ENCODE measurements at places on chromosomes 1 and 21.

GRCh38 chr1:184390889-184391288, 4.1 kb downstream of the C1orf21 start:
- no peak for DNase-seq

DNA sequence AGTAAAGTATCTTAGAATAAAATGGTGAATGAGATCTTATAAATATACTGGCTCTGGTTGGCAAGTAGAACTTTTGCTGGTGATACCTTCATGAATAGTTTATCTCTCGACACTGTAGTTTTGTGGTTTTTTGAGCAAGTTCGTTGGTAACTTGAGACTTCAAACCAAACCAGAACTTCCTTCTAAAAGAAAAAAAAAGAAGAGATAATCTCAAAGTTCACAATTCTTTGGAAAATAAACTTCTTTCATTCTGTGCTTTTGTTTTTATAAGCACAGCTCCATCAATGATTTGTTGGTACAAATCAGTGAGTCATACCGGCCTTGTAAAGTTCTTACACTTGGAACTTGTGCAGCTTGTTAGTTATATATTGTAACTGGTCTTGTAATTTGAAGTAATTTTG, 2.3 kb downstream of the HIPK1 start:
- no peak for DNase-seq

- DNase-seq, result no peak
These were observed 2.3 kb upstream of the OPTC start for GRCh38 chr1:203491664-203492063.

DNA sequence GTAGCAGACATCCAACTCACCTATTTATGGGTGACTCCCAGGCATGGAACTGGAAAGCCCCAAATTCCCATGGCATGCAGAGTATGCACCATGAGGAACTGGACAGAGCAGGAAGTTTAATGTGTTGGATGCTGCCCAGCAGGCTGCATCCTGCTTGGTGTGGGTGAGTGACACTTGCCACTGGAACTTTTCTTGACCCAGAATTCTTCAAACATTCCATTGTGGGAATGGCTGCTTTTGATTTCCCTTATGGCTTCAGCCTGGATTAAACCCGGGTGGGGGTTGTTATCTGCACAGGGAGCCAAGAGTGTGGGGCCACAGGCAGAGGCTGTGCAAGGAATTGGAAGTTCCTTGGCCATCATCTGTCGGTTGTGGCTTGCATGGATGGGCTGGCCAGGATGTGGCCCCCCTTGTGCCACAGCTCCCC, 26.9 kb upstream of the BACE2 start:
- DNase-seq, result no peak

DNA sequence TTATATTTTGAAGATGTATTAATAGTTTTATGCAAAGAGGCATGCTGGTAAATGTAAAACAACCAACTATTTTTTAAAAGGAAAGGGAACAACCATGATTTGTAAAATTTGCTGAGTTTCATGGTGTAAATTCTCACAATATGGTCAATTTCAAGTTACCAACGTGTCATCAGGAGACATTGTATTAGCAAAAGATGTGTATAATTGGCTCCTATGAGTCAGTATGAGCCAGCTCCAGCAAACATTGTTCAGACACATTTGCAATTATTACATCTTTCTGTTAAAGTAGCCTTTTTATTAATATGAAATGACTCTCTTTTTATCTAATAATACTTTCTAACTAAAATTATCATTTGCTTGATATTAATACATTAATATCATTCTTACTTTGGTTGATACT, 15.3 kb downstream of the CFH start:
- DNase-seq, result no peak

DNA sequence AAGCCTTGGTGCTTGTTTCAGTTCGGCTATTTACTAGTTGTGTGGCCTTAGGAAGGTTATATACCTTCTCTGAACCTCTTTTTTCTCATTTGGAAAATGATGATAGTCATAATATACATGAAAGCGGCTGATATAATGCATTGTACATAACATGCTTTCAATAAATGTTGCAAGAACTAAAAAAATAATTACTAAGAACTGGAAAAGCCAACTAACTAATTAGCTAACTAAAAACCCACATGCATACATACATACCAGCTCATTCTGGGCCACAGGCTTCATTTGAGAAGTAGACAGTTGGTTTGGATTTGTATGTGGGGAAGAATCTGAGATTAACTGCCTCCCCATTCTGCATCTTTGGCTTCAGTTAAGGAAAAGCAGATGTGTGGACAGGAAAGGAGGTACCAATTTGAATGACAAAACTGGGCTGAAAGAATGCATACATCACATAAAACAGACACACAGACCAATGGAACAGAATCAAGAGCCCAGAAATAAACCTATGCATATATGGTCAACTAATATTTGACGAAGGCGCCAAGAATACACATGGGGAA, 217.9 kb downstream of the TM2D1 start:
- no peak for DNase-seq

DNA sequence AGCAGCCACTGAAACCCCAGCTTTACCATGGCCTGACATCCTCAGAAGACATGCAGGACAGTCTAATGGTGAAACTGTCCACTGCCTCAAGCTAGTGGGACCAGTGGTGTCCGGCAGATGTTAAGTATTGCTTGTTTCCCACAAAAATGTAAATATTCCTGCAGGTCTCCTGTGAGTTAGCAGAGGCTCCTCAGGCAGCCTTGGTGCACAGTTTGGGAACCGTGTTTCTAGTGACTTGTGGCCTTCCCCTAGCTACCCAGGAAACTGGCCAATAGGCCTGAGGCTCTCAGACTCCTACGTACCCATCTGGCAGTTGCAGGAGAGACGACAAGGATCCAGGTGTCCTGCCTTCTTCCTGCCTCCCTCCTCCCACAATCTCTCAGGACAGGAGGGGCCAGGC, 142.4 kb downstream of the CAMTA1 start:
- DNase-seq, result no peak

DNA sequence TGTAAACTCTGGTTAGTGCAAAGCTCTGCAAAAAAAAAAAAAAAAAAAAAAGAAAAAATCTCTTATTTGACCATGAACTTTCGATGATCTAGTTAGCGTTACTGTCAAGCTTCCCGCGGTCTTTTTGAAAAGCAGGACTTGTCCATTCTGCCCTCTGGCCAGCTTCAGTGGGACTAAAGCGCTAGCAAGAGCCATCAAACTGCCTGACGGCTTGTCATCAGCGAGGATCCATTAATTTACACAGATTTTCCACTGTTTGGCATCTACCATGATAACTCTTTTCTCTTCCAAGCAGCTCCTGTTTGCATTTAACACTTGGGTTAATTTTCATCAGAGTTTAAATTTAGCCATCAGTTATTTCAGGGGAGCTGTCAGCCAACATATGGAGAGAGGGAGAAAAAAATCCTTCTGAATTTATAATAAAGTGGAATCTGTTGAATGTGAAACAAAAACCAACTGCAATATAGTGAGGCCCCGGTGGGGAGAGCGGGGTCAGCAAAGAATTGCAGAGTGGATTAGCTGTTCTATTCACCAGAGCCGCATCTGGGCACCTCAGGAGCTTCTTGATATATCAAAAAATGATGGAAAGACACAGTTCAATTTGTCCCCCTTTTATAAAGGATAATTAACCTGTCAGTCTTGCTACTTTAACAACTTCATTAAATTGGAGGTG, 298.2 kb downstream of the SPATA17 start:
- no peak for DNase-seq

GRCh38 chr1:159548126-159548525, 12.3 kb upstream of the OR10J5 start:
- no peak for DNase-seq

DNA sequence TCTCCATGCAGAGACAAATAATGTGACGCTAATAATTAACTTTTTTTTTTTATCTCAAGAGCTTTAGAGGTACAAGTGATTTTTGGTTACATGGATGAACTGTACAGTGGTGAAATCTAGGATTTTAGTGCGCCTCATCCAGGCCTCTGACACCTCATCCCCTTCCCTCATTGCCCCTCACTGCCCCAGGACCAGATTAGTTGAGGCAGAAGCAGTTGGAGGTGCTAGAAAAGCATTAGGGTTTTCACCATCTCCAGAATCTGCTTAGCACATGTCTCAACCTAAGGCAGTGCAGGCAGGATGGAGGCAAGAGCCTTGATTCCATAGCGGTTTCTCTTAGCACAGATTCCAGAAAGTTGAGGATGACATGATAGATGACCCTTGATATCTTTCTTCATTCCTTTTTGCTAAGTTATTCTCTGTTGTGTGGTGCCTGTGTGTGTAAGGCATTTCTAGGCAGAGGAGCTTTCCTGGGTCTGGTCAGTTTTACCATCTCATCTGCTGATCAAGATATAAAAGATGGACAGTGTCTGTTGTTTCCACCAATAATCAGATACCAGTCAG, 16.3 kb upstream of the IL10 start:
- DNase-seq, result no peak

- peak; percentile 93 for DNase-seq
These were observed 73.2 kb upstream of the CNIH3 start for GRCh38 chr1:224542783-224543440.

GRCh38 chr1:100348549-100349144, 3.7 kb upstream of the CDC14A start:
- no peak for DNase-seq

DNA sequence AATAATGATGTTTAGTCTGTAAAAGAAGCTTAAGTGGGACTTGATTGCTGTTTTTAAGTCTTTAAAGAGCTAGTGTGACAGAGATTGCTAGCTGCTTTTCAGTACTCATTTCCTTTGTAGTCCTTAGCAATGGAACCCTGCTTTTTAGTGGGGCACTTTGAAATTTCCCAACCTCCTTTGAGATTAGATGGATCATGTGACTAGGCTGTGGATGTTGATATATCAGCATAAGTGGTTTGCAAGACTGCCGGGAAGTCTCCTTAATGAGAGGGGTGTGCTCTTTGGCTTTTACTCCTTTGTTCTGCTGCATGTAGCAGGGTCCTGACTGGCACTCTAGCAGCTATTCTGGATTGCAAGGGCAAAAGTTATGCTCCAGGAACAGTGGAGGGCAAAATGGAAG, 11.2 kb upstream of the RCOR3 start:
- DNase-seq, result no peak

- DNase-seq, result no peak
These were observed 24.0 kb upstream of the DISC1 start for GRCh38 chr1:231602673-231602984.

DNA sequence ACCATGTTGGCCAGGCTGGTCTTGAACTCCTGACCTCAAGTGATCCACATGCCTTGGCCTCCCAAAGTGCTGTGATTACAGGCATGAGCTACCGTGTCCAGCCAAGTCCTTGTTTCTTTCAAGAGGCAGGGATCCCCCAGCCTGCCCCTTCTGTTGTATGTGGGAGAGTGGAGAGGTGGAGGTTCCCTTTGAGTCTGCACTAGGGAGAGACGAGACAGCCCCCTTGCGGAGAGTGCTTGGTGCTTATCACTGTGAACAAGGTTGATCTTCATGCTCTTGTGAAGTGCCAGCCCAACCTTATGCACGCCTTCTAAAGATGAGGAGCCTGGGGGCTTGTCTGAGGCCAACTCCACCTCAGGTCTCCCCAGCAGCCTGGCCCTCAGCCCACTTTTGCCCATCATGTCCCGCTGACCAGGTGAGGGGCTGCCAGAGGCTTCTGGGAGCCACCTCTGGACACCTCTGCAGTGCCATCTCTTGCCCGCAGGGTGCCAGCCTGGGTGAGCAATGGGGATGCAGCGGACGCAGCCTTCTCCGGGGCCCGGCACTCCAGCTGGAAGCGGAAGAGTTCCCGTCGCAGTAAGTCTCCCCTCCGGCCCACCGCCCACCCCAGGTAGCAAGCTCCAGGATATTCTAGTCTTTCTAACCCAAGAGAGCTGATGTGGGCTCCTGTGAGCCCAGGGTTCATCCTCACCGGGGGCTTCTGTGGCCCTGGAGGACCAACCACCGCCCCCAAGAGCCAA, 62.3 kb downstream of the ARHGEF10L start:
- no peak for DNase-seq

GRCh38 chr1:184629266-184629665, 125.4 kb downstream of the EDEM3 start:
- no peak for DNase-seq

DNA sequence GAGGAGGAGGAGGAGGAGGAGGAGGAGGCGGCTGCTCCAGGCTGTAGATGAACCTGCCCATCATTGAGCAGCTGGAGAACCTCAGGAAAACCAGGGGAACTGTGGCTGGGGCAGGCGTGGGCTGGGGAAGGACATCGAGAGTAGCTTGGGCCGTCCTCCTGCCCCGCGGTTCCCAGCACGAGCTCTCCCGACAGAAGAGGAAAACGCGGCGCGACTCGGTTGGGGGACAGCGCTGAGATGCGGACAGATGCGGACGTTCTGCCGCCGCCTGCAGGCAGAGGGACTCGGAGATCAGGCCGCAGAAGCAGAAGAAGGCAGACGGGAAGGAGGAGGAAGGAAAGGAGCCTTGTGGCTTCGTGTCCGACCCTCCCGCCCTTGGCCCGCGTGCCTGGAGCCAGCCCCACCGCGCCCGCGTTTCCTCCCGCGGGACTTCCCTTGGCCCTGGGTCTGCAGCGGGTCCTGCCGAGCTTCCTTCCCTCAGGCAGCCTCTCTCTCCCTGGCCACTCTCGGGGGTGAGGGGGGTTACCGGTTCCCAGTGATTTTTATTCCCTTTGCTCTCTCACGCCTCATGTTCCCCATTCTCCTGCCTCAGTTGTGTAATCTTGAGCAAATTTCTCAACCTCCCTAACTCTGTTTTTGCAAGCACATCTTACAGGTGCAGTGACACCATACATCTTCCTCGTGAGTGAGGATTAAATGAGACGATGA, 1.7 kb upstream of the TNFRSF9 start:
- DNase-seq, result no peak

DNA sequence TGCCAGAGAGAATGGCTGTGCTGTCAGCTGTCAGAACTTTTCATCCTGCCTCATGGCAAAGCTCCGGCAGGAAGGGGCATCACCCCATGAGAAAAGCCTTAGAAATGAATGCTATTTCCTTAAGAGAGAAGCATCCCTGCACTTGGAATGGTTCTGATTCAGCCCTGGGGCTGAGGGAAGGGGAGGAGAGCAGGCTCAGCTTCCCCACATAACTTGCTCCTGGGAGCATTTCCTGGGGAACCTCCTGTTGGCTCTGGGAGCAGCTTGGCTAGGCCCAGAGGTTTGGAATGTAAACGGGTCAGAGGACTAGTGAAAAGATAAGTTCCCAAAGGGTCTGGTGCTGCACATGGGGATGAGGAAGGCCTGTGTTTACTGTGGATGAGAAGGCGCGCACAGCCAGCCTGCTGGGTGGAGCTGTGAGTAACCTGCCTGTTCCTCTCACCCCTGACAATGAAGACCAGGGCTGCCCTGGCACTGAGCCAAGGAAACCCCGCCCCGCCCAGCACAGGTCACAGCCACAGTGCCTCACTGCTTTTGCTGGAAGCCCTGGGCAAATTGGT, 5.0 kb downstream of the PRELP start:
- DNase-seq, result peak; percentile 91

DNA sequence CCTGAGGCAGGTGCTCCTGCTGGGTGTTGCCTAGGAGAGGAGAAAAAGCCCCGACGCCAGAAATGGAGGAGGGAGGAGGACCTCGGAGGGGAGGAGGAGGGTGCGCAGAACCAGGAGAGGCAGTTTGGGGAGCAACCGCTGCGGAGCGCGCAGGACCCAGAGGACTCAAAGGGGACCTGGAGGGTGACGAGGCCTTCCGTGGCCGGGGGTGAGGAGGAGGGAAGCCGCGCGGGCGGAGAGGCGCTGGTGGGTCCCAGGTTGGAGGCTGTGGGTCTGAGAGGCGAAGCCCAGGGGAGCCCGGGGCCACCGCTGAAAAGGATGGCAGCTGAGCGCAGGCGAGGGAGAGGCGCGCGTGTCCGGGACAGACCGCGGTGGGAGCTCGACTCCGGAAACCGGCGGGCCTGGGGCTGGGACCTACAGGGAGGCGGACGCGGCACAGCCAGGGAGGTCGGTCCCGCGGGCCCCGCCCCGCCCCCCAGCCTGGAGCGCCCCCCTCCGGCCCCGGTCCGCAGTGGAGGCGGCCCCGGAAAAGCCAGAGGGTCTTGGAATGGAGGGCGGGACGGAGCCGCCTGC, 15.1 kb downstream of the RNF223 start:
- peak; percentile 9 for DNase-seq
